Adipocyte (in vitro differentiated cells): ENCODE measurements at places on chromosomes 3 and 15.

DNA sequence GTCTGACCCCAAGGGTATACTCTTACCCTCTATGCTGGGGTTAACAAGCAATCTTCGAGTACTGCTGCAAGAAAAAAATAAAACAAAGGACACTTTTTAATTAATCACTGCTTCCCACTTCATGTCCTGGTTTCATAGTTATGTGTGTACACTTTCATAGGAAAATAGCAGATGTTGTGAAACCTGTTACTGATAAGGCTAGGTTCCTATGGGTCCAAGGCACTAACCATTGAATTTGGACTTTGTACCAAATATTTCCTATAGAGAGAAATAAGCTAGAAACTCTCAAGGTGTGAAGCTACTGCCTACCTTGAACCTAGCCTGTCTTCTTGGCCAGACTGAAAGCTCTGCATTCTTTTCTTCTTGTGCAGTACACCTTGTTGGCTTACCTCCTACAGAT is 14.6 kb upstream of the GPR160 start:
- DNase-seq, result no peak

DNA sequence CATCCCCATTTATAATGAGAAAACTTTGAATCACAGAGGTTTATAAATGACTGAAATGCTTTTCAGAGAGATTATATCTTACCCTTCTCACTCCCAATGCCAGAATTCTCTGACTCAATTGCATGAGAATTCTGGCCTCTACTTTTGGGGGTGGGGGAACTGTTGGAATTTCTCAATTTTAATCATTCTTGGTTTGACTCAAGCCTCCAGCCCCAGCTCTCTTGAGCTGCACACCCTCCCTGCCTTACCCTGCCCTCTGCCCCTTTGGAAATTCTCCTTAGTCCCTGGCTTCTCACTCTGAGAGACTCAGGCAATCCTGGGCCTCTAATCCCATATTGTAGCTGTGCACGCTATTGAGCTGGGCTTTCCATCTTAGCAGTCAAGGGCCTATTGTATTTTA is 44.2 kb downstream of the ZNF589 start:
- peak; percentile 66 for DNase-seq

DNA sequence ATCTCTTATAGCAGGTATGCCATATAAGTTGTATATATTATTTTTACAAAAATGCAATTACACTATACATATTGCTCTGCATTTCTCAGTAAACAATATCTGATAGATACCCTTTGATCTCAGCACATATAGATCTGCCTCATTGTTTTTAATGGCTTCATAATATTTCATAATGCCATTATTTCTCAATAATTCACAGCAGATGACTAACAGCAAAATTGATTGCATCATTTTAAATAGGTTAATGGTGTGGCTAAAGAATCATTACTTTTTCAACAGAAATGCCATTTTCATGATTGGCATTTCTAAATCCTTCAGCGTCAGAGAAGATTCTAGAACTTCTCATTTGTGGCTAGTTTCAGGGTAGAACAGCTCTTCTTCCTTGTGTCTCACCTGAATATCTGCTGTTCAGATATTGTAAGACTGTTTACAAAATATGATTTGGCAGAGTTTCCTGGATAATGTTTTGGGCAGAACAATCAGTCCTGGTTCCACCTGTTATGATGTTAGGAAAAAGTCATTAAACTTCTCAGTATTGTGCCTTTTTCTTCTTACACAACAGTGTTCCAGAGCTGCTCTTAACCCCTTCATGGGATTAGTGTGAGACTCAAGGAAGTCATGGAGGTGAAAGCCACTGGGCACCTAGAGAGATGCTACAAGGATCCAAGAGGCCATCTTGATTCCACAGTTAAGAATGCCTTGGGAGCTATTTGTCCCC is 397.6 kb upstream of the THBS1 start:
- DNase-seq, result peak; percentile 36

- DNase-seq, result no peak
Measured at GRCh38 chr3:68271145-68271544, 616.7 kb upstream of the SUCLG2 start.

GRCh38 chr3:189132231-189132671 is 39.5 kb upstream of the TPRG1 start:
- DNase-seq, result peak; percentile 83

DNA sequence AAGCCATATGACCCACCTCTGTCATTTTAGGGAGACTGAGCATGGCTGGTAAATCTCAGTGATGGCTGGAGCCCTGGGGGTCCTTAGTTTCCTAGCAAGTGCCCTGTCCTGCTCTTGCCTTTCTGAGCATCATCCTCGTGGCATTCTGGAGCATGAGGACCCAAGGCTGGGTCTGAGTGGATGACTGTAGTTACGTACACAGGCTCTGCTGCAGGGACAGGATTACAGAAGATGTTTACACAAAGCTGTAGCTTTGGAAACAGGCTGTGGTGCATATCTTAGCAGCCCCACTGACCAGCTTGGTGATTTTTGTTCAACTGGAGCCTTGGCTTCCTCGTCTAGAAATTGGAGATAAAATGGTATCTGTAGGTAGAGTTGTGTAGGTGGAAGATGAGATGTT is 272.9 kb upstream of the CTDSPL start:
- DNase-seq, result no peak
